ENCODE measurements at places on chromosomes 2 and 18.

- DNase-seq = no peak
Observed at GRCh38 chr2:136098441-136098840, 19.5 kb downstream of the CXCR4 start.

GRCh38 chr2:7017671-7018281 lies 100.6 kb downstream of the RNF144A start:
- no peak for DNase-seq

DNA sequence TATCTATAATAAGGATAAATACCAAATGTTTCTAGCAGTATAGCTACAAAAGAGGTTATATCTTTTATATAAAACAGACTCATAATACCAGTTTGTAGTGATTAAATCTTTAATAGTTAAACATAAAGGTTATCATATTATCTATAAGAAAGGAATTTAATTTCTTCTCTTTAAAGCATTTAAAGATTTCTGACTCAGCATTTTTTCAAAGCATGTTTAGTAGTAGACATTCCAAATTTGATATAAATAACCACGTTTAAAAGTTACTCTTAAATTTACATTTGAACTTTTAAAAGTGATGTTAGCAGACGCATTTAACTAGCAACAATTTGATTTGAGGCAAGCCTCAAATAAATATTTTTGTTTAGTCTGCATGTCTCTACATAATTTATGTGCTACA lies 1508.0 kb upstream of the NXPH2 start:
- DNase-seq = no peak

DNA sequence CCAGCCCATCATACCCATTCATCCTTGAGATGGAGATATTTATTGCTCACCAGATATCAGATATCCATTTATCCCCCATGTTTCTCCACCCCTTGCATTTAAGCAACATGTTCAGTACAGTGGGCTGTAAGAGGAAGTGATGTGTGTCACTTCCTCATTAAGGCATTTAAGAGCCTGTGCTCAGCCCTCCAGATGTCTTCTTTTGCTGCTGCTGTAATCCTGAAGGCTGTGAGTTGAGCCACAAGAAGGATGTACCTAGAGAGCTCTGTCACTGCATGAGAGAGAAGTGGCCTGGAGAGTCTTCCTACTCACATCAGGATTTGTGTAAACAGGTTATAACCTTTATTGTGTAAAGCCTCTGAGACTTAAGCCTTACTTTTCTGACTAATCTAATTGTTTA lies 151.8 kb upstream of the UNC80 start:
- no peak for DNase-seq

DNA sequence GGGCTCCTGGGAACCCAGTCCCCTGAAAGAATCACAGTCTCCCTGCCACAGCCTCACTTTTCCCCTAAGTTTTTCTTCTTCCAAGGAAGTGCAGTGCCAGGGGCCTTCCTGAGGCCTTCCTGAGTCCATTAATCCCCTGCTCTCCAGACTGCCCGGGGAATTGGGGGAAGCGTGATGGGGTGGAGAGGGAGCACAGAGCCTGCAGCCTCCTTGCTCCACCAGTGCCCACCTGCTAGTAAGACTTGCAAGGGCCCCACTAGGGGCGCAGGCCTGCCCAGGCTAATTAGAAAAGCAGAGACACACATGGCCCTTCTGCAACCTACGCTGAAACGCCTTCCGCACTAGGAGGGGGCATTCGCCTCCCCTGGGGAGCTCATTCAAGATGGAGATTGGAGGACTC lies 110.6 kb downstream of the MRO start:
- DNase-seq = no peak

- DNase-seq = no peak
Observed at GRCh38 chr2:121360566-121361300, 75.7 kb upstream of the TFCP2L1 start.

GRCh38 chr2:159998961-159999360 lies 63.5 kb downstream of the PLA2R1 start:
- DNase-seq = no peak

DNA sequence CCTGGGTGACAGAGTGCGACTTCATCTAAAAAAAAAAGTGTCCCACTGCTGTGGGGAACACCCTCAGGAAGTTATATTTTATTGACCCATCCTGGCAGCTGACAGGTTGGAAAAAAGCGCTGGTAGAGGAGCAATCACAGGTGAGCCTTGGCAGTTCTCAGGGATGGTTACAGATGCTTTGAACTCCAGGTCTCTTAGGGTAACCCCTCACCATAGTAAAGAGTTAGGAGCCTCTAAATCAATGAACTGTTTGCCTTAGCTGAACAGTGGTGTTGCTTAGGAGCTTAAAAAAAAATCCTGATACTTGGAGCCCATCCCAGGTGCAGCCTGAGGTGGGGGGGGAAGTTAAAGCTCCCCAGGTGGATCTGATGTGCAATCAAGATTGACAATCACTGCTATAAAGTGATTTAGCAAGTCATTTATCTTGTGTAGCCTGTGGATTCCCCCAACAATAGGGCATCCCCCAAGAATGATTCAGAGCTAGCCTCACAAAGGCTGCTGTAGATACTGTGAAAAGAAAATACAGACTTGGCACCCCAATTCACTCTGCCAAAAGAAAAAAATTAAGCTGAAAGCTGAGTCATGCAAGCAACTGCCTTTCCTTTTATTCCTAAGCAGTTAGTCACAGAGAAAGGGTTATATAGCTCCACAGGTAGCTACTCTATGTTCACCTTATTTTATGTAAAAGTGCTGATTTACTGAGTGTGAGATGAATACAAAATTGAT lies 14.8 kb downstream of the SLC16A14 start:
- DNase-seq = no peak

GRCh38 chr2:60318544-60318943 lies 234.9 kb downstream of the BCL11A start:
- DNase-seq = no peak

DNA sequence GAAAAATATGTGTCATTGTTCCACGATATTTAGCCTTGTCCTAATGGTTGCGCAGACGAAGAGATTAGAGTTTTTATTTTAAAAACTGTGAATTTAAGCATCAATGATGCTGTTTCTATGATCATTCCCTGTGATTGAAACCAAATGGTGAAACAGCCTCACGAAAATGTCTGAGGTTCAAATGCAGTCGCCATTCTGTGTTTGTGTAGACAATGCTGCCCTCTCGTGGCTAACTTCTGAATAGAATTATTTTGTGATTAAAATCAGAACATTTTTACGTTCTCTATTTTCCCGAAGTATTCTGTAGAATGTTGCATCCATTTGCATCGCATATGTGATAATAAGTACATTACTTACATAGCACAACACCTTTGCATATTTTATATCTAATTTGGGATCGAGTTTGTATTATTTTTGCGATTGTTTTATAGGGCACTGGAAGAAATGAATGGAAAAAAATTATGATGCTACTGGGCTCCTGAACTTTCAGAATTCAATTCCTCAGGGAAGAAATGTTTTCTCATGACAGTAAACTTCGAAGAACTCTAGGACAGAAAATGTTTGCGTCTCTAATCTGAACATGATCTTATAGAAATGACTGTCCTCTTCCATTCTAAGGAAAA lies 54.8 kb upstream of the CREB1 start:
- DNase-seq = peak; percentile 16

GRCh38 chr18:56115071-56116015 lies 523.0 kb downstream of the TXNL1 start:
- DNase-seq = no peak

DNA sequence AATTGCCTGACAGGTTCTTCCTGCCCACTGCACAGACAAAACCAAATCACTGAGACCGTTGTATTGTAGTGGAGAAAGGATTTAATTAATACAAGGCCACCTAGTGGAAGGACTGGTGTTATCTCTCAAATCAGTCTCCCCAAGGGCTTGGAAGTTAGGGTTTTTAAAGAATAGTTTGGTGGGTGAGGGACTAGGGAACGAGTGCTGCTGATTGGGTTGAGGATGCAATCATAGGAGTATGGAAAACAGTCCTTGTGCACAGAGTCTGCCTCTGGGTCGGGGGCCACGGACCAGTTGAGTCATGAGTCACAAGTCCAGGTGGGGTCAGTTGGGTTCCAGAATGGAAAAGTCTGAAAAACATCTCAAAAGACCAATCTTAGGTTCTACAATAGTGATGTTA lies 89.1 kb downstream of the B3GNT2 start:
- DNase-seq = no peak

DNA sequence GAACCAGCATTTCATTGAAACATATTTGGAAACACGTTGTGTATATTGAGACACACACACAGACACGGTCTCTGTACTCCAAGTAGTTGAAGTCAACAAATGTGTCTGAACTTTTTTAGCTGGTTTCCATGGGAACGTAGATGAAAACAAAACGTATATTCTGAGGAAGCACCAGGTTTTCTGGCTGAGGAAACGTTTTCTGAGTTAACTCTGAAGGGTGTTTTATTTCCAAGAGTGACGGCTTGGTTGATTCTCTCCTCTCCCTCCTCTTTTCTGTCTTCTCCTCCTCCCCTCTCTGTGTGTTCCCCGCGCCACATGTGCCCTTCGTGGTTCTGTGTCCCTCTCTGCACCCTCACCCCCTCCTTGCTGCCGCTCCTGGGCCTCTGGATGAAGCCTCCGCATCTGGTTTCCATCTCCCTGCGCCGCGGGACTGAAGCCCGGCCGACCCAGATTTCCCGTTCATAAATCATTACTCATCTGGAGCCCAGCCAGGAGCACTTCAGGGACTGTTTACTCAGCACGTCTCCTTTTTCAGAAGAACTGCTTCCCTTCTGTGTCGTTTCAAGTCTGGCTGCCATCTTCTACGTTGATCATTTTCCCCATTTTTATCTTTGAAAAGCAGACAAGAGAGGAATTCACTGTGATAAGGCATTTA lies 122.7 kb downstream of the COL6A3 start:
- peak; percentile 20 for DNase-seq

GRCh38 chr18:57015451-57015850 lies 131.4 kb upstream of the BOD1L2 start:
- no peak for DNase-seq

GRCh38 chr2:128310094-128310716 lies 8.5 kb downstream of the HS6ST1 start:
- no peak for DNase-seq

- DNase-seq = no peak
Observed at GRCh38 chr2:95113464-95113863, 8.1 kb downstream of the MRPS5 start.

DNA sequence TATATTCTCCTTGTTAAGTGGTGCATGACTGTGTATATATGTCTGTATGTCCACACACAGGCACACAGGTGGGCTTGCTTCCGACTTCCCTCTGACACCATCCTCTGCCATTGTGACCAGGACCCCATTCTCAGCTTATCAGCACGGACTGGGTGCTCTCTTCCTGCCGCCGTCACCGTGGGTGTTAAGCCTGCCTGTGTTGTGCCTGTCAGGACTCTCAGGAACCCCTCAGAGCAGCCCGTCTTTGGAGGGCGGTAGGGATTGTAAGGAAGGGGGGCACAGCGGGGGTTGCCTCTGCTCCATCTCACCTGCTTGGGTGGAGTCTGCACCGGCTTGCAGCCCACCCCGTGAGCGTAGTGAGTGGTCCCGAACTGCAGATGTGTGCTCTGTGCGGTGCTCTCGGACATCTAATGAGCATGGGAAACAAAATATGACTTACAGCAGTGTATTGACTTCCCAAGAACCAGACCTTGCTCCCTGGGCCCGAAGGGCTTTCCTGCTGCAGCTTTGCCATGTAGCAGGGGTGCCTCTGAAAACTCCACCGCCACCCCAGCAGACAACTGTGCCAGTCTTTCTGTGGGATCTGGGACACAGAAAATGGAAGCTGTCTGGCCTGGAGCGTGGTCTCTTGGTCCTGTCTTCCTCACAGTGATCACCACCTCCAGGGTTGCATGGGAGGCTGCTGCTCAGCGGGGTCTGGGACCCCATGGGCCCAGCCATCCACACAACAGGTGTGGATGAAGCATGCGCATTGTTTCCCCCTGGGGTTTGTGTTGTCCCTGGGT lies 58.9 kb downstream of the SH3RF3 start:
- no peak for DNase-seq

- DNase-seq = no peak
Observed at GRCh38 chr2:175597286-175597685, 404.8 kb downstream of the LNPK start.

GRCh38 chr2:28370354-28370753 lies 22.3 kb upstream of the FOSL2 start:
- DNase-seq = no peak

DNA sequence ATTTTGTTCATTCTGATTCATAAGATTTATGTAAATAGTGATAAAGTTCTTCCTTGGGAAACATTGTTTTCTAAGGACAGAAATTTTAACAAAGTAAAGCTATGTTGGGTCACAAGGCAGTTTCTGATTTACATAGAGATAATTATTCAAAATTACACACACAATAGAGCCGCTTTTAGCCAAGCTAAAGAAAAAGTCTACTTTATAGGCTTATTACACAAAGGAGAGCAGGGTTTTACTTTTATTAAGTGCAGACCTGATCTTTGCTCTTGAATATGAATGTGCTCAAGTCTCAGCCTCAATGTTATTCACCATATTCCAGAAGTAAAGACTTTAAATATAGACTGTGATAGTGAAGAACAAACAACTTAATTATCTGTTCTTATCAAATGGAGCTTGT lies 787.8 kb upstream of the LINC00305 start:
- no peak for DNase-seq

DNA sequence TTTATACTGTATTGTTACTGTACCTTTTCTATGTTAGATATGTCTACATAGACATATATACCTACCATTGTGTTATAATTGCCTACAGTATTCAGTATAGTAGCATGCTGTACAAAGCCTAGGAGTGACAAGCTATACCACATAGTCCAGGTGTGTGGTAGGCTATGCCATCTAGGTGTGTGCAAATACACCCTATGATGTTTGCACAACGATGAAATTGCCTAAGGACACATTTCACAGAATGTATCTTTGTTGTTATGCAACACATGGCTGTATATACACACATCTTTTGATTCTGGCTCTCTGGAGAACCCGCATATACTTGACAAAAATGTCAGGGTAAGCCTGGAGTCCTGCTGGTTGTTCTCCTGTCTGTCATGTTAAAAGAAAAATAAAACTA lies 85.1 kb downstream of the BCL2L11 start:
- no peak for DNase-seq

DNA sequence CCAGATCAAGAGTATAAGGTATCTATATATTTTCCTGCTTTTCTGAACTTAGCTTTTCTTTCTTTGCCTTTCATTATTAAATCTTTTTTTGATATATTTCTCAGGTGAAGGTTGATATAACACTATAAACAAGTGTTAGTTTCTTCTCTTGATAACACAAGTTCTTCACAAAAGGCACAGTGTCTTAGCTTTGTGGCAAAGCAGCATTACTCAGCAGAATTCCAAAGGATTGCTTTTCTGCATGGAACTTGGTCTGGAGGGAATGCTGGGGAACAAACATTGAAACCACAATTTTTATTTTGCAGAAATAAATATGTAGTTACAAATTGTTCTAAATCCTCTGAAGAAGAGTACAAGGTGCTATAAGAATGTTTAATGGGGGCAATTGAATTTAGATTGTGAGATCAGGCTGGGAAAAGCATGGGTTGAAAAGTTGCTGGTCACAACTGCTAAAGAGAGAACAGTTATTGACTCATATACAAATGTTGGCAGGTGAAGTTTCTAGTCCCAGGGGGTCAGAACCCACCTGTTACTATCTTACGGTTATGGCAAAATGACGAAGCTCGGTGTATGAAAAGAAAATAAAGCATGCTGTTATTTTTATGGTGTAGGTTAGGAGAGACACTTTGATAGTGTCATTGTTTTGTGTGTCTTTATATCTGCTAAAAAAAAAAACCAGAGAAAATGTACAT lies 68.2 kb downstream of the UBR3 start:
- no peak for DNase-seq
